ENCODE measurements at places on chromosomes 2 and 18.

DNA sequence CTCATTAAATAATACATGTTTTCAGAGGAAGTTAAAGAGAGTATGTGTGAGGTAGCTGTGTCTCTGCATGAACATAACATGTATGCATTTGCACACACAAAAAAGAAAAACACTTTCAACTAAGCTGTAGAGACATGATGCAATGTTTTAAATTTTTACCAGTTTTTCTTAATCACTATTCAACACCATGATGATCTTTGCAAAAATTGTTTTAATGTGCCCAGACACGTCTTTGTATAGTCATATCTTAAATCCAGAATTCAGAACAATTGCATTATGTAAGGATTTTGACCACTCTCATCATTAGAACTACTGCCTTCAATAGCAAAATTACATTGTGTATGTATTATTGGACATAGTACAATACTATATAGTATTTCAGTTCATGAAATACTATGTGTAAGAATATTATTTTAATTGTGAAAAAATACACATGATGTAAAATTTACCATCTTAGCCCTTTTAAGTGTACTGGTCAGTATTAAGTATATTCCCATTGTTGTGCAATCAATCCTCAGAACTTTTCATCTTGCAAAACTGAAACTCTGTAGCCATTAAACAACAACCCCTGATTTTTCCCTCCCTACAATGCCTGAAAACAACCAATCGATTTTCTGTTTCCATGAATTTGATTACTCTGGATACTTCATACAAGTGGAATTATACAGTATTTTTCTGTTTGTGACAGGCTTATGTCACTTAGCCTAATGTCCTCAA is 104.5 kb upstream of the ACVR2A start:
- no peak for DNase-seq

DNA sequence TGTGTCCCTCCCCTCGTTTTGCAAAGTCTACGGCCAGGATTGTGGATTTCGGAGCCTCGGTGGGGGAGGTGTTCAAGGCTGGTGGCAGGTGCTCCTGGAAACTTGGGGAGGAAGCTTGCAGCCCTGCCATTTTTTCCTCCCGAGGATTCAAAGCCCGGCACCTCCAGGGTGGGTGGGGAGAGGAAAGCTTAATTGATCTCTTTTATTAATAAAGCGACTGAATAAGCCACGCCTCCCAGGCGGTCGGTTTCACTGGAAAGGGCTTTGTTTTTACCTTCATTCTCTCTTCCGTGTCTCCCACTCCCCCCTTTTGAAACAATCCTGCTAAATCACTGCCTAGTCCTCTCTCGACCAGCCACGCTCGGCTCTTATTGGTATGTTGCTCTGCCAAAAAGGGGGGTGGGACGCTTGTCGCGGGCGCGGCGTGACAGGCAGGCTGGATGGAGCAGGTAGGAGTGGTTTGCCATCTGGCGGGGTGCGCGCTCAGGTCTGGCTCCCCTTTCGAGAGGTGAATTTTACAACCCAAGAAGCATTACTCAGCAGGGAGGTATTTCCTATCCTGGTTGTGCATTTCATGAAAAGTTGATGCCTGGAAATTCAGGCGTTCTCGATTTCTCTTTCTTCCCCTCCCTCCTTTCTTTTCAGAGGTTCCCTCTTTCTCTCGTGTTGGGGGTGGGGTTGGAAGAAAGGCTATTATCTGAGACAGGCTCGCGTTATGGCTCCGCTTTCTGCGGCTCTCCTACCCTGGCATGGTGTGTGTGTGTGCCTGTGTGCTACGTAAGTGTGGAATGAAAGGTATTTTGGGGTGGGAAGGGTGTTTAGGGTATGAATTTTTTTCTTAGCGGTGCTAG is 1.4 kb downstream of the NEDD4L start:
- peak; percentile 88 for DNase-seq

GRCh38 chr2:25672494-25673299 is 680 bp downstream of the DTNB start:
- peak; percentile 42 for DNase-seq

GRCh38 chr2:57759131-57759530 is 287.5 kb upstream of the VRK2 start:
- DNase-seq = no peak

DNA sequence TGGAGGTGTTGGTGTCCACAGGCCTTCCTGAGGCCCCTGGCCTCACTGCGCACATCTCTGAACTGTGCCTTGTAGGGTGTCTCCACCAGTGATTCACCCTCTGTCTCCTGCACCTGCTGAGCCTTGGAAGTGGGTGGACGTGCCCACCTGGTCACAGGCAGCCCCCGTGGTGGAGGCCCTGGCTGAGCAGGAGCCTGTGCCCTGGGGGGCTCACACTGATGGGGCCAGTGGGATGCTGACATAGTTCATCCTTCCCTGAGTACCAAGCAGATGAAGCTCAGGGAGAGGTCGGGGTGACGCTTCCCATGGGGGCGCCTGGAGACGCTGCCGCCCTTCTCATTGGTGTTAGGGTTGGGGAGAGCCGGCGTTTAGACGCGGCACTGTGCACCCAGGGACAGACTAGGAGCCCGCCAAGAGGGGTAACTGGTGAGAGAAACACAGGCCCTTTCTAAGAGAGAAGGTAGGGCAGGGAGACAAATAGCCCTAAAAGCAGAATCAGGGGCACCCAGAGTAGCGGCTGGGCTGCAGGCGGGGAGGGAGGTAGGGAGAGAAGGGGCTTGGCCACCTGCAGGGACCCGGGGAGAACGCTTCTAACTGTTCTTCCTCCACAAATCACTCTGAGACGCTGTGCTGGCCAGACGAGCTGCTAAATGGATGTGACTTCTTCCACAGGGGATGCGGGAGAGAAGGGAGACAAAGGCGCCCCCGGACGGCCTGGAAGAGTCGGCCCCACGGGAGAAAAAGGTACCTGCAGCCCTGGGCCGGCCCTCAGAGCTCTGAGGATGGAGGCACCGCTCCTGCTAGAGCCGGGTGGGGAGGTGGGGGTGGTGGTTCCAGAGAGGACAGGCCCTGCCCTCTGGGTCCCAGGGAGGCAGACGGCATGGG is 18.0 kb downstream of the COLEC11 start:
- DNase-seq = no peak

- no peak for DNase-seq
Observed at GRCh38 chr2:68835621-68836020, 35.6 kb downstream of the BMP10 start.

- no peak for DNase-seq
Observed at GRCh38 chr2:19667536-19667949, 234.2 kb downstream of the TTC32 start.

- DNase-seq = no peak
Observed at GRCh38 chr2:128617029-128617590, 298.4 kb upstream of the HS6ST1 start.

- DNase-seq = no peak
Observed at GRCh38 chr2:154600927-154601494, 97.5 kb upstream of the KCNJ3 start.

- no peak for DNase-seq
Observed at GRCh38 chr2:65727381-65727780, 295.0 kb upstream of the SPRED2 start.

DNA sequence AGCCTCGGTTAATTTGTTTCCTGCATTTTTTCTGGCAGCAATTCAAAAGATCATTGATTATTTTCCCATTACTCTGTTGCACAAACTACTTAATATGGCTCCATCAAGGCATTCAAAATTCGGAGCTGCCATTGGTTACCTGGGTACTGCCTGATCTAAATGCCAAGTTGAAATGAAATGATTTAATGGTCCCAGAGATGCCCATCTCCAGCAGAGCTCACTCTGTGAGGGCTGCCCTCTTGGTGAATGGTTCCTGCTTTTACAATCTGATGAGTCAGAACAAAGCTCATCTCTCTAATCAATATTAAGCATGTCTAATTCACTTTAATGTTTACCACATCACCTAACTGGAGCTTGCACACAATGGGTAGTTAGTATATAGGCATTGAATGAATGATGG is 126.1 kb downstream of the CTNNA2 start:
- DNase-seq = no peak

DNA sequence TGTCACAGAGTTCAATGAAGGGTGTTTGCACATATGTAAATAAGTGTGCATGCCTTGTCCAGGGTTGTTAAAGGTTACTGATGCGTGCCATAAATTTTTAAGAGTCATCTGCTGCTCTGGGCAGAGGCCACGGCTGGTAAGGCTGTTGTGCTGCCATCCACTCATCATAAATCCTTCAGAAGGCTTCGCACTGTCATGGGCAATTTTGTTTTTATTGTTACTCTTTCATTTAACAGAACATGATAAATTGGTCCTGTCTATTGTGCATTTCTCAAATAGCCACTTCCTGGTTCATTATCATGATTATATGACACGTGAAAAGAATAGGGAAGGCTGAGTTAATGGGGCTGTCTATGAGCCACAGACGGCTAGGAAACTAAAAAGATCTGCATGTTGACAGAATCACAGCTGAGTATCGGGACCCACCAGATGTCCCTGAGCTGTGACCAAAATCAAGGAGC is 634.3 kb upstream of the SOX11 start:
- DNase-seq = no peak

DNA sequence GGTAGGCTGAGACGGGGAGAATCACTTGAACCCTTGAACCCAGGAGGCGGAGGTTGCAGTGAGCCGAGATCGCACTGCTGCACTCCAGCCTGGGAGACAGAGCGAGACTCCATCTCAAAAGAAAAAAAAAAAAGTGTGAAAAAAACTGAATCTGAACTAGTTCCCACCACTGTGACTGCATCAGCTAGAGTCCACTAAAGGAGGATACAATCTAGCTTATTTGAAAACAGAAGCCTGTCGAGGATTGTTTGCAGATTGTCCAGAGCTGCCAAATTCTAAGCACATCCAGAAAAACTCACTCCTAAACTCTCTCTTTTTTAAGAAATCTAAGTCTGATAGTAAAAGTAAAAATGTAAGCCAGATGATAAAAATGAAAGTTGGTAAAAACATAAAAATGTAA is 10.6 kb downstream of the GFPT1 start:
- DNase-seq = no peak

DNA sequence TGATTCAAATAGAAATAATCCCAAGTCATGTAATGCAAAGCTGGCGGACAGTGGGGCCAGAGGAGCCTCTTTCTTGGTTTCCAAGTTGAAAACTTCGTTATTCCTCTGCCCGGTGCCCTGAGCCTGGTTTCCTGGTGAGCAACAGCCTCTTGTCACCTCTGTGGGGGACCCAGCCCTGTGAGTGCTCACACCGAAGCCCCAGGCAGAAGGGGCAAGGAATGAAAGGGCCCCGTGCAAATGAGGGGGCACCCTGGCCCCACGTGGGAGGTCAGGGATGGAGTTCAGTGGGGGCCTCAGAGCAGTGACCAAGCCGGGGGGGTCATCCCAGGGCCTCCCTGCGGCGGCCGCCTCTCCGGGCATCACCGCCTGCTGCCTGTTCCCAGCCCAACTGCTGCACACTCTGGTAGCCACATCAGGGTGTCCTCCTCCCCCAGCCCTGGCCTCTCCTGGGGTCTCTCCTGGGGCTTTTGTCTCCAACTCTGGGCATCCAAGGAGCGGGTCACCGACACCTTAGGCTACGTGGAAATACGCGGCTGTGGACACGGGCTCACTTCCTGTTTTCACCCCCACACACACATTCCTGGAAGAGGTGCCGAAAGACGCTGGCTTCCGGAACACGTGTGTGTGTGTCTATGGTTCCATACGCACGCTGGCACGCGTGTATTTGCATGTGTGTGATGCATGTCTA is 64.5 kb downstream of the TWIST2 start:
- no peak for DNase-seq

DNA sequence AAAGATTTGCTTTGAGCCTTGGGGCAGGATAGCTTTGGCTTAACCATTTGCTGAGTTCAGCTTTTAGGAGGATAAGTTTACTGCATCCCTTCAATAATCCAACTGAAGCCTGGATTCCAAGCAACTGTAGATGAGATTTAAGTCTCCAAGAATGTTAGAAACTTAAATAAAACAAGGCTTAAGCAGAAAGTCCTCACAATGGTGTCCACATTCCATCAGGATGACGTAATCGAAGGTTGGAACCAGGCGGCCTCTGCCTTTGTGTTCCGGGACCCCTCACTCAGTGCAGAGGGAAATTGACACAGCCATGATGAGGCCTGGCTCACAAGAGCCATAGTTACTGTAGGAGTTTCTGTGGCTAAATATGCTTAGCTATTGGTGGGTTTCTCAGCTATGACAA is 260.4 kb downstream of the LPIN1 start:
- DNase-seq = no peak

- no peak for DNase-seq
Observed at GRCh38 chr2:124988794-124989193, 963.7 kb downstream of the CNTNAP5 start.

DNA sequence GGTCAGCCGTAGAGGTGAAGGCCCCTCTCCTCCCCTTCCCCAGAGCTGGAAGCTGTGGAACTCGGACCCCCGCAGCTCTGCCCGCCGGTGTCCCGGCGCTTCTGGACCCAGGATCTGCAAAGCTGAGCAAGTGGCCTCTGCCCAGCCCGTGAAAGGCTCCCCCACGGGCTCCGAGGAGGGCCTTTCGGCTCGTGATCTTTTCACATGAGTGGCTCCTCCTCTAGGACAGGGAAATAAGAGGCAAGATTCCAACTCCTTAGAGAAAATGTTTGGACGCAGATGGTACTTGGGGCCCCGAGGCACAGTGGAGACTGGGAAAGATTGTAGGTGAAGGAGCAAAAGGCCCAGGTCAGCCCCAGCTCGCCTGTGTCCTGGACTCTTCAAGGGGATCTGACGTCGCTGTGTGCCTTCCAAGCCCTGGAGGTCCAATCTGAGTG is 48.2 kb upstream of the SP3 start:
- no peak for DNase-seq

DNA sequence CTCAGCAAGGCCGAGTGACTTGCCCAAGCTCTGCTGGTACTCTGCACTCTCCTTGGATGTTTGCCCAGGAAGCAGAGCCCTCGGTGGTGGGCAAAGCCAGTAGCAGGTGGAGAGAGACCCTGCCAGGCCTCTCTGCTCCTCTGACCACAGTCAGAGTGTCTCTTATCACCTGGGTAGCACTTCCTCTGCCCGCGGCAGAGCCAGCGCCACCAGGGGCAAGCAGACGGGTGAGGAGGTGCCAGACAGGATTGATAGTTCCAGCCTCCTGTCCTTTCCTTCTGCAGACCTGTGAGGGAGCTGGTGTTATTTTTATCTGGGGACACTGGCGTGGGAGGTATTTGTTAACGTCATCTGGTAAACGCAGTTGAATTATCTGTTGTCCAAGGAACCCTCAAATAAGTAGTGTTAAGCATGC is 152.9 kb downstream of the SMAD7 start:
- DNase-seq = no peak

DNA sequence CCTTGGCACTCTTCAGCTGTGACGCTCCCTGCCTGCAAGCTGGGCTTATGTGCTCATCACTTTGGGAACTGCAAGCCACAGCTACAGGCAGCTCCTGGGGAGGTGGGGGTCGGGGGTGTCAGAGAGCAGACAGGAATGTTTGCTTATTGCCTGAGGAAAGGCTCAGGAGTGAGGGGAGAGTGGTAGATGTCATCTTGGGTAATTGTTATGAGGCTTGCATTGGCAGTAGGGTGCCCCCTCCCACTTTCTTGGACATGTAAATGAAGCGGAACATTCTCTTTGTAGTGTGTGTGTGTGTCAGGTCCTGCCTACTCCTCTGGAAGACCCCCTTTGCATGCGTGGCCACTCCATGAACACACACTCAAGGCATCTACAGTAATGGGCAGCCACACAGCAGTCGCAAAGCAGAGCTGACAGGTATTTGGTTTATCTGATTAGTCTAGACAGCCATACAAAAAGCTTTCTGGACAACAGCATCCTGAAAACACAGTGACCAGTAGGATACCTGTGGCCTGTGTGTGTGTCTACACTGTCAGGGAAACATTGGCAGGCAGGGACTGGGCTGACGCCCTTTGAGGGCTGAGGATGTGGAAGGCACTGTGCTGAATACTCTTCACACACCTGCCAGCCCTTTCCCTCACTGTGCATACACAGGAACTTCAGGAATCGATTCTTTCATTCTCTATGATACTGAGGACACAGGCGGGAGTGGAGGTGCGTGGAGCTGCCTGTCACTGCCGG is 17.1 kb upstream of the MC2R start:
- DNase-seq = no peak
